CD8-positive, alpha-beta memory T cell (primary cell): ENCODE measurements at places on chromosomes 3 and 15. TPM values are rescaled to one million over a fixed set of nuclear protein-coding genes. Genes with fewer than 3 reads are reported as not detected.

GRCh38 chr15:57883701-57884100 lies 177.2 kb downstream of the POLR2M start:
- H3K27ac ChIP-seq, result no peak overlapping the region
- no peak overlapping the region for H3K4me3 ChIP-seq
- no peaks in the 10 kb centered on the region for H3K4me1 ChIP-seq
- H3K27me3 ChIP-seq, result peaks cover 7% of the 10 kb centered on the region

Gene GABRR3
- total RNA-seq, result not detected

- no peaks in the 10 kb centered on the region for H3K27me3 ChIP-seq
- no peak overlapping the region for H3K27ac ChIP-seq
- H3K36me3 ChIP-seq, result no peaks in the 10 kb centered on the region
- DNase-seq, result no peak
- H3K4me1 ChIP-seq, result no peaks in the 10 kb centered on the region
Measured at GRCh38 chr3:53616321-53616720, 121.9 kb downstream of the CACNA1D start.

GRCh38 chr3:89221924-89222323 lies 114.5 kb downstream of the EPHA3 start:
- no peaks in the 10 kb centered on the region for H3K36me3 ChIP-seq
- H3K4me1 ChIP-seq, result no peaks in the 10 kb centered on the region
- H3K27me3 ChIP-seq, result no peaks in the 10 kb centered on the region
- H3K4me3 ChIP-seq, result no peak overlapping the region
- no peak overlapping the region for H3K27ac ChIP-seq
- DNase-seq, result no peak

Gene WNT5A
- not detected for total RNA-seq

- no peaks in the 10 kb centered on the region for H3K27me3 ChIP-seq
- H3K27ac ChIP-seq, result no peak overlapping the region
- H3K4me1 ChIP-seq, result no peaks in the 10 kb centered on the region
- DNase-seq, result no peak
- no peak overlapping the region for H3K4me3 ChIP-seq
- H3K36me3 ChIP-seq, result no peaks in the 10 kb centered on the region
Measured at GRCh38 chr15:74334127-74334526, 33.3 kb downstream of the CYP11A1 start.

GRCh38 chr3:54649551-54649950 lies 278.3 kb downstream of the LRTM1 start:
- H3K36me3 ChIP-seq, result no peaks in the 10 kb centered on the region

Gene SMCO1
- not detected for total RNA-seq
